CD4-positive, alpha-beta T cell treated with Interleukin-2 at 100 ng/mL for 4 hours (primary cell): ENCODE measurements at places on chromosomes 11 and 22.

- DNase-seq: no peak
Measured at GRCh38 chr11:129951866-129952262, 50.8 kb downstream of the PRDM10 start.

DNA sequence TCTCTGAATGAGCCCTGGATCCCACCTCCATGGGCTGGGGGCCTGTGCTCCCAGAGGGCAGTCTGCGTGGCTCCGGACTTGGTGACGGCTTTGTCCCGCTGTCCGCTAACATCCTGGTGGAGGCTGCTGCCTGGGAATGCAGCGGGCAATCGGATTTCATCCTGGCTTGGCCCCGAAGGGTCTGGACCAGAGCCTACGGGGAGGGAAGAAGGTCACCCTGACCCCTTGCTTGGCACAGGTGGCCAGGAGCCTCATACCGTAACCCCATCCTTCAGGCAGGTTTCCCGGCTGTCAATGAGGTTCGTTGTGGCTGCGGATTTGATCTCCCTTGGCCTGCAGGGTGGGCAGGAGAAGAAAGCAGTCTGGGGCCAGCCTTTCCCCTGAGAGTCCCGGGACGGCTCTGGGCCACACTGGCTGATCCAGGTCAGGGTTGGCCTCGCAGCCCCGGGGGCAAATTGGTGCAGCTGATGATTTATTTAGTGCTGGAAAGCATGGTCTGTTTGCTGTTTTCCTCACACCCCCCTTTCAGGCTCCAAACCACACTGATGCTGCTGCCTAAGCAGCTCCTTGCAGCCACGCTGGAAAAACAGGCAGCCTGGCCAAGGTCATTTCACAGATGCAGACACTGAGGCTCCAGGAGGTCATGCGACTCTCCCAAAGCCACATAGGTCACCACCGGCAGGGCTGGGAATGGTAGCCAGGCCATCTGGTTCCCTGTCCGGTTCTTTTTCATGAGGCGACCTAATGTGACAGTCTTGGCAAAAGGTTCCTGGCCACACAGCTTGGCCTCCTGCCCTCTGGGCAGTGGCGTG, 15.0 kb downstream of the PRDM11 start:
- DNase-seq: no peak

DNA sequence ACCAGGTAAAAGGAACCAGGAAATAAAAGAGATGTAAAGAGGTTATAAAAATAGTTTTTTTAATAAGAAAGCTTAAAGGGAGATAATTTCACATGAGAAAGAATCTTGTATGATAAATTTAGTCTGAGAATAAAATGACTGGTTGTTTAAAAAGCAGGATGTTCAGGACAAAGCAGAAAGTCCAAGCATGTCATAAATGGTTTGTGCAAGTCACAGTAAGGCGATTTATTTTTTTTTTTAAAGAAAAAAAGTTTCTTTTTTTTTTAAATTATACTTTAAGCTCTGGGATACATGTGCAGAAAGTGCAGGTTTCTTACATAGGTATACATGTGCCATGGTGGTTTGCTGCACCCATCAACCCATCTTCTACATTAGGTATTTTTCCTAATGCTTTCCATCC, 30.8 kb downstream of the GLYATL2 start:
- no peak for DNase-seq

- no peak for DNase-seq
Measured at GRCh38 chr11:19810852-19811251, 98.2 kb downstream of the NAV2 start.

- DNase-seq: no peak
Measured at GRCh38 chr22:32957200-32957803, 100.9 kb downstream of the SYN3 start.

DNA sequence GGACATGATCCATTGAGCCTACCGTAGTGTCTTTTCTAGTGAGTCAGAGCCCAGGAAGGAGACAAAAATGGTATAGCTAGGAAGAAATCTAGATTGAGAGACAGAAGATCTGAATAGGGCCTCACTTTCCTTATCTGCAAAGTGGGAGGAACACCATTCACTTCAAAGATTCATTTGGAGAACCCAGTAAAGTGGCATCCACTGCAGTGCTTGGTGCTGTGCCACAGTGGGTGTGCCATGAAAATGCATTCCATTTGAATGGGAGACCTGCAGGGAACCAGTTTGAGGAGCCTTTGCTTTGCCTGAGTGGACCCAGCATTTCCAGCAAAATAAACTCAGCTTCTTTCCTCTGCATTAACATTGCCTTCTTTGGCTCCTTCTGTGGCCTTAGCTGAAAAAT, 470.5 kb upstream of the CADM1 start:
- DNase-seq: no peak

GRCh38 chr11:73532310-73532709, 65.6 kb downstream of the FAM168A start:
- DNase-seq: no peak

DNA sequence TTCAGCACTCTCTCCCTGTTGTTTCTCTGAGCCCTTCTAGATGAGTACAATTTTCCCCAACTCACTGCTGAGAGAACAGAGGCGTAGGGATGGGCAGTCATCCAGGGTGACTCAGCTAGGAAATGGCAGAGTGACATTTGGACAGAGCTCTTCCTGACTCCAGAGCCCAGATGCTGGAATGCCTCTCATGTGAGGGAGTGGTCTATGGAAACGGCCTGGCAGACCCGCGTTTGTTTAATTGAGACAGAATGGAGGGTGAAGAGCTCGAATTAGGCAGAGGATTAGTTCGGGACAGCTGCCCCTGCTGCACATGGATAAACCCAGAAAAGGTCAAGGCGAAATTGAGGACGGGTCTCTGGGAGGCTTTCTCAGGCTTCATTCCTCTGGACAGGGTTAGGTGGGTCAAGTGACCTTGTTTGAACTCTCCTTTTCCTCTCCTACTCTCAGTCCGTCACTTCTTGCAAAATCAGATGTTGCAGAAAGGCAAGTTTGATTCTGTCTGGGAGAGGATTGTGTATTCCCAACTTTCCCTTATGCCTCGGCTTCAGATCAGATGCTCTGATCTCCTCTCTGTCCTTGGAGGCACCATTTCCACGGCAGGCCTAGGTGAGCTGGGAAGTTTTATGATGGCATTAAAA, 7.6 kb upstream of the LMO2 start:
- DNase-seq: no peak

DNA sequence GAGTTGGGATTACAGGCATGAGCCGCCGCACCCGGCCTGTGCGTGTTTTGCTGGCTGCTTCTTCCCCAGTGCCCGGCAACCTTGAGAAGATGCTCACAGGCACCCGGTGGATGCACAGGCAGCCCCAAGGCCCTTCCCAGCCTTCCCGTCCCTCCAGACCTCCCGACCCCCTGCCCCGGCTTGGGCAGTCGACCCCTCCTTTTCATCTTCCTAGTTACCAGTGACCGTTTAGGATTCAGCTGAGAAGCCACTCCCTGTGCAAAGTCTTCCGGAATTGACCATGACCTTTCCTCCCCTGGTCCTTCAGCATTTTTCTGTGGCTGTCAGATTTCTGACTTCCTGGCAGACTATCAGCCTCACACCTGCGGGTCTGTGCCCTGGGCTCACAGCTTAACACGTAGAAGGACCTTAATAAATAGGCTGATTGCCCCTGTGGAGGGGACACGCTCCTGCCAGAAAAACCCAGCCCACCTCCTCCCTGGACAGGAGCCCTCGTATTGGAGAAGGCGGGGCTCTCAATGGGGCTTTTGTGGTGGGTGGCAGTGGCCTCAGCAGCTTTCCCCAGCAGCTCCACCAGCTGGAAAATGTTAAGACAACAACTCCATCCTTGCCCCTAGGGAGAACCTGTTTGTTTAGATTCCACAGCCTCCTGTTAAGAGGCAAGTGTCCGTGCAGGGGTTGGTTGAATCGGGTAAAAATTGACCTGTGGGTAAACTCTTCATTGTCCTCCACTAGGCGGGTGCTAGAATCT, 10.4 kb upstream of the ANO1 start:
- DNase-seq: no peak

DNA sequence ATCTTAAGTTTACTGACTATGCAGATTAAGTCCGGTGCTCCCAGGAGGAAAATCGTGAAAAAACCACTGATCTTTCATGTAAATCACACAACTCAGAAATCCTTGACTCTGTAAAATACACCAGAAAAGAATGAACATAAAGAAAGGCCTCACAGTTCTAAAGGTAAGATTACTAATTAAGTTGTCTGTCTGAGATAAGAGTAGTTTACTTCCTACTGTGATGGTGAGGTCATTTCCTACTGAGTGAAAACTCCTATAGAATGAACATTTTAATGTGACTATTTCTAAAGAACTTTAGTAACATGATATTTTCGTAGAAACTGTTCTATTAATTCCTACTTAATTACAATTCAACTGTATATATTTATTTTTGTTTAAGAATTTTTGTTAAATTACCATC, 774.4 kb upstream of the CHORDC1 start:
- DNase-seq: no peak
